ENCODE measurements at places on chromosomes 5 and 9. TPM values are rescaled to one million over a fixed set of nuclear protein-coding genes. Genes with fewer than 3 reads are reported as not detected.

DNA sequence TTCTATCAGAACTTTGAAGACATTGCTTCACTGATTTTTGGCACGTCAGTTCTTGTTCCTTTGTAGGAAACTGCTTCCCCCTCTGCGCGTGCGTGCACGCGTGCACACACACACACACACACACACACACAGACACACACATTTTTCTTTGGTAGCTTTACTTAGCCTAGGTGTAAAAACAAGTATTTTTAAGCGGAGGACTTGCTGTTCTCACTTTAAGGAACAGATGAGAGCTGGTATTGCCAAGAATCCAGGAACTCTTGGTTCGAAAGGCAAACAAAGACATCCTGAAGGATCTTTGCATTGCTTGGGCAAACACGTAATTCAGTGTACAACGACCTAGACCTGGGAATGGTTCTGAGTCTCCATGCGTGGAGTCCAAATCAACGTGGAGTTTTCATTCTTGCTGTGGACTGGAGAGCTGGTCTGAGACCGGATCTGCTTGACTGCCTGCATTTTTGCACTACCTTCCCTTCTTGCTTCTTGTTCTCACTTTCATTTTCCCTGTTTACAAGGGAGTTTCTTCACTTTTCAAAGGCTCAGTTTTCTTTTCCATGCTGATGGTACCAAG lies 8.2 kb downstream of the TMEM268 start:
- no peaks in the 10 kb centered on the region for H3K27me3 ChIP-seq
- no peak overlapping the region for H3K4me3 ChIP-seq
- peaks cover 3% of the 10 kb centered on the region for H3K36me3 ChIP-seq
- no peak for DNase-seq

- no peaks in the 10 kb centered on the region for H3K4me1 ChIP-seq
- H3K4me3 ChIP-seq, result no peak overlapping the region
- H3K27ac ChIP-seq, result no peak overlapping the region
- no peak for DNase-seq
Measured at GRCh38 chr9:7121664-7122063, 363.9 kb downstream of the KDM4C start.

DNA sequence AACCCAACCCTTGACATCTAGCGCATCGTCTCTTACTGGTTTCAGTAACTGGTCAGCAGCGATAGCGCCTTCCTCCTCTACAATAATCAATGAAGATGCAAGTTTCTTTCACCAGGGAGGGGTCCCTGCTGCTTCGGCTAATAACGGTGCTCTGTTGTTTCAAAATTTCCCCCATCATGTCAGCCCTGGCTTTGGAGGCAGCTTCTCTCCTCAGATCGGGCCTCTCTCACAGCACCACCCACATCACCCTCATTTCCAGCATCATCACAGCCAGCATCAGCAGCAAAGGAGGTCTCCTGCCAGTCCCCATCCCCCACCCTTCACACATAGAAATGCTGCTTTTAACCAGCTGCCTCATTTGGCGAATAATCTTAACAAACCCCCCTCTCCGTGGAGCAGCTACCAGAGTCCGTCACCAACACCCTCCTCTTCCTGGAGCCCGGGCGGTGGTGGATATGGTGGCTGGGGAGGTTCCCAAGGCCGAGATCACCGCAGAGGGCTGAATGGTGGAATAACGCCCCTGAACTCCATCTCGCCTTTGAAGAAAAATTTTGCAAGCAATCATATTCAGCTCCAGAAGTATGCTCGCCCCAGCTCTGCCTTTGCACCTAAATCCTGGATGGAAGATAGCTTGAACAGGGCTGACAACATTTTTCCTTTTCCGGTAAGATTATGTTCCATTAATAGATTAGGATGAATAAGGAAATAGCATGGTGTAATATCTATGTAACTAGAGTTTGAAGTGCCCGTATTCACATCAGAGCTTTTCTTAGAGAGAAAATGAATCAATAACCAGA lies 2.2 kb downstream of the CPEB4 start:
- H3K4me1 ChIP-seq, result no peaks in the 10 kb centered on the region
- H3K27ac ChIP-seq, result peak overlapping the region; percentile 60
- peak; percentile 30 for DNase-seq
- H3K4me3 ChIP-seq, result peak overlapping the region; percentile 53
- H3K27me3 ChIP-seq, result no peaks in the 10 kb centered on the region

GRCh38 chr5:147611483-147611882 lies 101.6 kb upstream of the DPYSL3 start:
- peaks cover 2% of the 10 kb centered on the region for H3K27me3 ChIP-seq
- H3K27ac ChIP-seq, result no peak overlapping the region
- DNase-seq, result no peak
- H3K4me1 ChIP-seq, result no peaks in the 10 kb centered on the region
- no peak overlapping the region for H3K4me3 ChIP-seq

GRCh38 chr5:172859966-172860365 lies 25.9 kb downstream of the ERGIC1 start:
- H3K4me1 ChIP-seq, result peaks cover 57% of the 10 kb centered on the region
- H3K27me3 ChIP-seq, result no peaks in the 10 kb centered on the region
- no peak overlapping the region for H3K4me3 ChIP-seq
- H3K36me3 ChIP-seq, result peaks cover 7% of the 10 kb centered on the region
- no peak for DNase-seq
- H3K27ac ChIP-seq, result peak overlapping the region; percentile 62

GRCh38 chr5:67413721-67414120 lies 217.1 kb upstream of the CD180 start:
- H3K27me3 ChIP-seq, result no peaks in the 10 kb centered on the region
- H3K4me1 ChIP-seq, result no peaks in the 10 kb centered on the region
- no peaks in the 10 kb centered on the region for H3K36me3 ChIP-seq
- H3K4me3 ChIP-seq, result no peak overlapping the region

- no peak for DNase-seq
- no peaks in the 10 kb centered on the region for H3K4me1 ChIP-seq
- no peak overlapping the region for H3K4me3 ChIP-seq
- no peaks in the 10 kb centered on the region for H3K36me3 ChIP-seq
Measured at GRCh38 chr5:178387061-178387855, 154.7 kb upstream of the PHYKPL start.

DNA sequence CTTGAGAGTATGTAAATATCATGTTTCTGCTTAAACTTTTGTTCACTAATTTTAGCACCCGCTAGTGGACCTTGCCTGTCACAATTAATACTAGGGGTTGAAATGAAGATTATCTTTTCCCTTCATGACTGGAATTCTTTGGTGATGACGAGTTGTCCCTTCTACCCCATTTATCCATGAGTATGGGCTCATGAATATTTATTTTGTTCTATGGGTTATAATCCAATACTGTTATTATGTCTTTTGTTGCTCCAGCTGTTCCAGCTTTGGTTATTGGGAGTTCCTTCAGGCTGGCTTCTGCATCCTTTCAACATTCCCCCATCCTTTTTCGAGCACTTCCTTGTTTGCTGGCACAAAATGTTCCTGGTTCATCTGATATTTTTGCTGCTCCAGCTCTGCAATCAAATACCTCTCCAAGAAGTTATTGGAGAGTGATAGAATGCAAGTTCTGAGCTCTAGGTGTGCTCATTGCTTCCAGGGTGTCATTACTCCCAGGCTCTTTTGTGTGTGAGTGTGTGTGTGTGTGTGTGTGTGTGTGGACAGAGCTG lies 19.7 kb upstream of the ARHGEF28 start:
- DNase-seq, result no peak
- no peak overlapping the region for H3K27ac ChIP-seq
- no peaks in the 10 kb centered on the region for H3K36me3 ChIP-seq

DNA sequence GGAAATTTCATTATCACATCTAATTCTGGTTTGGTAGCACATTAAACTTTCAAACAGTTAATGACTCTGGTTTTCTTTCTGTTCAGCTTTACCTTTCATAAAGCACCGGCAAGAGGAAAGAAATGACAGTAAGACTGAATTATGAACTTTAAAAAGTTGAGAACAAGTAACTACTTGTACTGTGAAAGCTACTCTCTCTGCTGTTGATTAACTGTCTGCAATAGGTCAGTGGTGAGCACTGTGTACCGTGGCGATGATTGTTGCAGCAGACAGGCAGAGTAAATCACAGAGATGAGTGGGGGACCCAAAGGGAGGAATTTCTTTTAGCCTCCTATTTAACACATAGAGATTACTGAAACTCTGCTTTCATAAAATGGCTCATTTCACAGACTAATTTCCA lies 74.0 kb upstream of the MEF2C start:
- no peaks in the 10 kb centered on the region for H3K36me3 ChIP-seq
- DNase-seq, result no peak
- 0 out of 2 replicates have a peak, but pooled peaks cover 3% of the 10 kb centered on the region for H3K4me1 ChIP-seq
- H3K4me3 ChIP-seq, result no peak overlapping the region
- H3K27ac ChIP-seq, result no peak overlapping the region
- peaks cover 3% of the 10 kb centered on the region for H3K27me3 ChIP-seq

GRCh38 chr9:121861501-121862180 lies 210.2 kb downstream of the DAB2IP start:
- H3K4me3 ChIP-seq, result no peak overlapping the region
- H3K4me1 ChIP-seq, result peaks cover 9% of the 10 kb centered on the region
- no peaks in the 10 kb centered on the region for H3K36me3 ChIP-seq
- H3K27ac ChIP-seq, result no peak overlapping the region

- H3K4me3 ChIP-seq, result no peak overlapping the region
- no peaks in the 10 kb centered on the region for H3K4me1 ChIP-seq
- H3K27ac ChIP-seq, result no peak overlapping the region
- no peaks in the 10 kb centered on the region for H3K27me3 ChIP-seq
- no peaks in the 10 kb centered on the region for H3K36me3 ChIP-seq
- DNase-seq, result no peak
Measured at GRCh38 chr9:103799959-103800358, 294.1 kb upstream of the SMC2 start.

- H3K27ac ChIP-seq, result no peak overlapping the region
- H3K4me3 ChIP-seq, result no peak overlapping the region
- no peak for DNase-seq
- no peaks in the 10 kb centered on the region for H3K4me1 ChIP-seq
- no peaks in the 10 kb centered on the region for H3K27me3 ChIP-seq
Measured at GRCh38 chr5:3452622-3453021, 143.0 kb upstream of the IRX1 start.

DNA sequence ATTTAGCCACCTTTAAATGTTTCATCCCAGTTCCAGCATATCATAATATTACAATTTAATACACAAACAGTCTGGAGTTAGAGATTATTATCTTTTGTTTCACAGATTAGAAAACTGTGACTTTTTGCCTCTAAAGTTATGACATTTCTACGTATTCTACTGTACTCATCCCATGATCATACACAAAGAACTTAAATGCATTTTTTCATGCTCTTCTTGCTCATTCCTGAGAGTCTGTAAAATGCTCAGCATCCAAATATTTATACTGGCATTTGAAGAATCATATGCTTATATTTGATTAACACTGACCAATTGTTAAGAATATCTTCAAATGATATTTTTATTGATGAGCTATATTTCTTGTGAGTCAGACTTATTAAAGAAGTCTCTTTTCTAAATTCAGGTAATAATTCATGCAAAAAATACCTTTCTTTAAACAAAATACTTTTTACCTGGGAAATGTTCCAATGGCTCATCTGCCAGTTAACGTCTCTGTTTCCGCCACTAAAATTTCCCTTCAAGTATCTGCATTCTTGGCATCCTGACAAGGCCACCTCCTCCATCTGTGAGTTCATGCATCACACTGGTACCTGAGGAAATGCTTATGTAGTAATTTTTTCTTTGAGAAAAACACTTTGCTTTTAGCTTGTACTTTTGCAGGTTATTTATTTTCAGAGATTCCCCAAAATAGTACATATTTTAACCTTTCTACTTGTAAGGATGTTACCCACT lies 139.6 kb upstream of the RASA1 start:
- H3K27ac ChIP-seq, result no peak overlapping the region
- peak; percentile 43 for DNase-seq
- no peak overlapping the region for H3K4me3 ChIP-seq
- H3K27me3 ChIP-seq, result no peaks in the 10 kb centered on the region

DNA sequence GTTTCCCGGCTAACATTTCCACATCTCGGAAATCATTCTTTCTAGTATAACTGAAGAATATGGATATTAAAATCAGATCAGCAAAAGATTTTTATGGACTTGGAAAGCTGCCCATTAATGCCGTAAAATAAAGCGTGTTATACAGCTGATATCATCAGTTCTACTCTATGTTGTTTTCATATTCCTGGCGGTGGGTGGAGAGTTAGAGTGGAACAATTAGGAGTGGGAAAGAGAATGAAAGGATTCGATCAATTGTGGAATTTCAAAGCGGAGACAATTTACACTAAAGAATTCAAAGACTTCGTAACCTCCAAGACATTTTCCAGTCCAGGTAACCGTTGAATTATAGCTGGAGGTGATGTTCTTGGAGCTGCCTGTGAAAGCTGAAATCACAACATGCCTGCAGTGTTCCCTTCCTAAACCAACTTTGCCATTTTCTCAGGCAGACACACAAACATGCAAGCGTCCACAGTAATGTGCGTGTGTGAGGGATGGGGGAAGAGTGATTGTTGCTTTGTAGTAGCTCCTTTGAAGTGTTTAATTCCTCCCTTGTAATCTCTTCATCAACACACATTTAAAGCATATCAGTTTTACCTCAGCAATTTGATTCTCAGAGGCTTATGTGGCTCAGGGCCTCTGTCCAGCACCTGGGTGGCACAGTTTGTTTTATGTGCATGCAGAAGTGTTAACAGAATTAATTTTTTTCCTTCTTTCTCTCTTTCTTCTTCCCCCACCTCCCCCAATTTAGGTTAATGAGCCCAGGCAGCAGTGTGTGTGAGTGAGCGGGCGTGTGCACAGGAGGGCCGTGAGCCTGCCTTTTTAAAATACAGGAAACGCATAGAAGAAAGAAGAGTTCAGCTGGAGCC lies 544.1 kb downstream of the RAB3C start:
- no peaks in the 10 kb centered on the region for H3K36me3 ChIP-seq
- H3K27ac ChIP-seq, result peak overlapping the region; percentile 99
- peak; percentile 55 for DNase-seq

DNA sequence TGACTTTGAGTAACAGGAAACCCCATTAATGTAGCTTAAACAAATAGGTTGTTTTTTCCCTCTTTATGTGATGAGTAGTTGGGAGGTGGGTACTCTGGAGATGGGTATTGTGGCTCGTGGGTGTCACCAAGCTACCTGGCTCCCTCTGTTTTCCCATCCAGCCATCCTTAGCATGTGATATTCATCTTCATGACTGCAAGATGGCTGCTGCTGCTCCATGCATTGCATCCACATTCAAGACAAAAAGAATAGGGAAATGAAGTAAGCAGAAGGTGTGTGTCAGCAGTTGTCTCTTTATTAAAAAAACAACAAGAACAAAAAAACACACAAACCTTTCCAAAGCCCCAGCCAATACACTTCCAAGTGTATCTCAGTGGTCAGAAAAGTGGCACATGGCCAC lies 6.5 kb upstream of the ARHGAP26 start:
- no peaks in the 10 kb centered on the region for H3K36me3 ChIP-seq
- no peak overlapping the region for H3K4me3 ChIP-seq
- H3K27ac ChIP-seq, result no peak overlapping the region
- H3K4me1 ChIP-seq, result no peaks in the 10 kb centered on the region
- DNase-seq, result no peak

GRCh38 chr5:62149879-62150278 lies 156.1 kb upstream of the KIF2A start:
- no peaks in the 10 kb centered on the region for H3K36me3 ChIP-seq
- no peaks in the 10 kb centered on the region for H3K4me1 ChIP-seq
- no peak overlapping the region for H3K27ac ChIP-seq
- H3K4me3 ChIP-seq, result no peak overlapping the region

GRCh38 chr9:99867536-99867935 lies 38.9 kb upstream of the STX17 start:
- peaks cover 6% of the 10 kb centered on the region for H3K36me3 ChIP-seq
- H3K4me1 ChIP-seq, result peaks cover 5% of the 10 kb centered on the region
- no peak for DNase-seq
- no peak overlapping the region for H3K27ac ChIP-seq

STKLD1 gene
- 0.65 TPM for polyA plus RNA-seq

CCDC152 gene
- polyA plus RNA-seq, result 0.57 TPM

FAM81B gene
- polyA plus RNA-seq, result not detected

PHYHD1 gene
- 10.0 TPM for polyA plus RNA-seq

FAXDC2 gene
- polyA plus RNA-seq, result 8.9 TPM

HRH2 gene
- not detected for polyA plus RNA-seq

GDNF gene
- polyA plus RNA-seq, result 0.85 TPM
